ENCODE measurements at places on chromosomes 2 and 18. TPM values are rescaled to one million over a fixed set of nuclear protein-coding genes. Genes with fewer than 3 reads are reported as not detected.

MC2R gene
- not detected for total RNA-seq

GRCh38 chr18:61827591-61827990, 65.2 kb downstream of the RNF152 start:
- DNase-seq = no peak

DNA sequence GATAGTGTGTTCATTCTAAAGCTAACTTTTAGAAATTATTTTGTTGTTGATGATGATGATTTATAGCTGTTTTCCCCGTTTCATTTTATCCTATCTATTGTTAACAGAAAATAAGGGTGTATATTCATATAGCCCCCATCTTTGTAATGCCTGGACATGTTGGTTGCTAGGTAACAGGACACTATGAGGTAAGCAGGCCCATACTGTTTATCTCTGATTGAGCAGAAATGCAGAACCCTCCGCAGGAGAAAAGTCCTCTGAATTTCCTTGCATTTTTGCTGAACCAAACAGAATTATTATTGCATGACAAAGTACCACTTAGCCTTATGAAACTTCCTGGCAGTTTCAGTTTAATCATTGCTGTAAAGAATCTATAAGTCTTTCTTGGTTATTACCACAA, 339.4 kb downstream of the DCC start:
- no peak for DNase-seq

- peak; percentile 39 for DNase-seq
Observed at GRCh38 chr2:61853086-61853846, 594 bp downstream of the FAM161A start.

- no peak for DNase-seq
Observed at GRCh38 chr2:63132020-63132419, 81.4 kb downstream of the OTX1 start.

- DNase-seq = peak; percentile 17
Observed at GRCh38 chr2:9112079-9112721, 94.4 kb upstream of the ASAP2 start.

MTA3 gene
- 85.4 TPM for total RNA-seq

DNA sequence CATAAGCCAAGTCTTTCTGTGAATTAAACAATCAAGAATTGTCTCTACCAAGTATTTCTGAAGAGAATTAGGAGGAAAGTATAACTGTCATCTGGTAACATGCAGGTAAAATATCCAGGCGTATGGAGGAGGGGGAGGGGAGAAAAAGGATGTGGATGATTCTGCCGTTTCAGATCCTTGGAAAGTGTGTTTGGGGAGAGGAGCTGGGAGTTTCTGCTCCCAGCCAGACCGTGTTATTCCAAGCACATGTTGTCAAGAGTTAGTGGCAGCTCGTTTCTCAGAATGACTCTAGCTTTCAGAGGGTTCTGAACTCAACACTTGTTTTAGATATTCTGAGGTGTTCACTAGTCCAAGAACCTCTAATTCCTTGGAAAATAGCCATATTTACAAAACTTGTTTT, 137.6 kb downstream of the FAM124B start:
- no peak for DNase-seq

DNA sequence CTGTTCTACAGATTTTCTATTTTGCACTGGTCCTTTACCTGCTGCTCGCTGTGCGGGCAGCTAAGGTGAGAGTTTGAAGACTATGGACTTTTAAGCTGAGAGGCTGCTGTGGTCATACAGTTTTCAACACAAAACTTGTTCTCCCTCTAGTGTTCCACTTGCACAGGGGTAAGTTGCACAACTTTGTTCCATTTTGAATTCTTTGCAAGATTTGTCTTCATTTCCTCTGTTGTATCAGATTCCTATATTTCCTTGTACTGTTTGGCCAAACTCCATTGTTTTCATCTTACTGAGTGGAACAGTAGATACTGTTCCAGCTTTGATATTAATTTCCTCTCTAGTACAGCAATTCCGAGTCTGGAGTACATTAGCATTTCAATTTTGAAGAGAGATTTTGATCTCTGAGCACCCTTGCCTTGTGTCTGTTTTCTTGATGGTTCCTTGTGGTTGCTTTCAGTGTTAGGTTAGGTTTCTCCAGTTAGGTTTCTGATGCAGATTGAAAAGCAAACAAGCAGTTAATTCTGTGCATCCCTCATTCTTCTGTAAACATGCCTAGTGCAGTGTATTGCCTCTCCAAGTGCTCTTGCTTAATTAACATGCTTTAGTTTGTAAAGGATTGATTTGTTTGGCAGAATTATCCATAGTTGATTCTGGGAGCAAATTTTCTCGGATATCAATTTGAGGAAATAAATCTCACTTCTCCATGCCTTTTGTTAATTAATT, 188.8 kb downstream of the PTPRM start:
- no peak for DNase-seq

GRCh38 chr18:62996566-62996965, 281.2 kb downstream of the PHLPP1 start:
- DNase-seq = no peak

DNA sequence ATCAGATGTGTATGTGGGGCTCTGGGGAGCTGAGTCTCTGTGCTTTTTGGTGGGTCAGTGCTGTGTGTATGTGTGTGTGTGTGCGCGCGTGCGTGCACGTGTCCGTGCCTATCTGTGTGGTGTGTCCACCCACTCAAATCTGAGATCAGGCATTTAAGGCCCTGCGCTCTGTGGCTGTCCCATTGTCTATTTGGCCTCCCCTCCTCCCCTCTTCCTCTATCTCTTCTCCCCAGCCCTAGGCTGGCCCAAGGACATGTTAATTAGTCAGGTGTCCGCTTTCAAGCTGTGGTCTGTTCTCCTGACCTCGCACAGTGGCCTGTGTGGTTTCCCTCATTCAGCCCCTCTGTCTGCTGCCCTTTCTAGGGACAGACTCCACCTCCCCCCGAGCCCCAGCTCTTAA, 136.4 kb downstream of the DYSF start:
- no peak for DNase-seq

DNA sequence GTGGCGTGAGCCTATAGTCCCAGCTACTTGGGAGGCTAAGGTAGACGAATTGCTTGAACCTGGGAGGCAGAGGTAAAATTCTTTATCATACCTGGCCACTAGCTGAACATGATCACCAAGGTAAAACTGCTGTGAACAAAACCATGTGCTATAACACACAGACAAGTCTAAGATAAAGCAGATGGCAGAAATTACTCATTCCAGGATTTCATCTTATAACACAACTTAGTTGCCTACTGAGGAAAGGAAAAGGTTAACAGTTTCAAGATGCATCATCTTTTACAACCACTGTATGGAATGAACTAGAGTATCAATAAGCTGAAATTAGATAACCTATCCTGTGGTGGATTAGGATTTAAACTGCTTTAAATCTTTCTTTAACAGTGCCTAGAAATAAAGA, 8.3 kb downstream of the ARL5A start:
- no peak for DNase-seq

GRCh38 chr18:9055185-9055584, 47.3 kb upstream of the NDUFV2 start:
- DNase-seq = no peak
